ENCODE measurements at places on chromosomes 12 and 14. TPM values are rescaled to one million over a fixed set of nuclear protein-coding genes. Genes with fewer than 3 reads are reported as not detected.
A peak's percentile ranks its signal among the peaks of the same experiment; 100 is the strongest.

DNA sequence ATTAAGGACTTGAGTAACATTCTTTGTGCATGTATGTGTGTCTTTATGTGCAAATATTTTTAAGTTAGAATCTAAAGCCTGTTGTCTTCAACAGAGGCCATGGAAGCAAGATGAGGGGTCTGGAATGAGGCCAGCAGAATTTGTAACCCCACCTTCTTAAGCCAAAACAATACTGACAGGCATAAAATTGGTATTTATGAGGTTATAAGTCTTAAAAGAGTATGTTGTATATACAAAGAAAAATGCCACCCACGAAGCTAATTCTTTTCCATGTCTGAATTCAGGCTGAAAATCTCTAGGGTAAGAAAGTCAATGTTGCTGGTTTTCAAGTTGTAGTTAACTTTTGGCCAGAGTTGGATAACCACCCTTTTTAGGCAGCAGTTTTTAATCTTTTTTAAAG is 86.2 kb upstream of the TMTC1 start:
- no peak for DNase-seq
- H3K4me1 ChIP-seq: no peaks in the 10 kb centered on the region
- H3K36me3 ChIP-seq: no peaks in the 10 kb centered on the region
- H3K4me3 ChIP-seq: no peak overlapping the region
- no peaks in the 10 kb centered on the region for H3K27me3 ChIP-seq

- H3K27ac ChIP-seq: no peak overlapping the region
- no peak overlapping the region for H3K4me3 ChIP-seq
- peaks cover 78% of the 10 kb centered on the region for H3K36me3 ChIP-seq
- no peaks in the 10 kb centered on the region for H3K27me3 ChIP-seq
Observed at GRCh38 chr12:47801170-47801903, 18.4 kb downstream of the HDAC7 start.

DNA sequence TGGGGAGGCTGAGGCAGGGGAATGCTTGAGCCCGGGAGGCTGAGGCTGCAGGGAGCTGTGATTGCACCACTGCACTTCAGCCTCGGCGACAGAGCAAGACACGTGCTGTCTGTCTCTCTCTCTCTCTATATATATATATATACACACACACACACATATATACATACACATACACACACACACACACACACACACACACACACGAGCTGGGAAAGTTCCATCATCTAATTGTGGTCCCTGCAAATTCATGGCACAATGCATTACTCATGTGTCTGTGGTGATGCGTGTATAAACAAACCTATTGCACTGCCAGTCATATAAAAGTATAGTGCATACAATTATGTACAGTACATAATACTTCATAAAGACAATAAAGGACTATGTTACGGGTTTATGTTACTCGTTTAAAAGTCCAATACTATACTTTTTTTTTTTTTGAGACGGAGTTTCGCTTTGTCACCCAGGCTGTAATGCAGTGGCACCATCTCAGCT is 36.6 kb downstream of the WDR89 start:
- H3K36me3 ChIP-seq: peaks cover 14% of the 10 kb centered on the region
- no peak overlapping the region for H3K27ac ChIP-seq
- H3K27me3 ChIP-seq: no peaks in the 10 kb centered on the region
- H3K4me1 ChIP-seq: no peaks in the 10 kb centered on the region

DNA sequence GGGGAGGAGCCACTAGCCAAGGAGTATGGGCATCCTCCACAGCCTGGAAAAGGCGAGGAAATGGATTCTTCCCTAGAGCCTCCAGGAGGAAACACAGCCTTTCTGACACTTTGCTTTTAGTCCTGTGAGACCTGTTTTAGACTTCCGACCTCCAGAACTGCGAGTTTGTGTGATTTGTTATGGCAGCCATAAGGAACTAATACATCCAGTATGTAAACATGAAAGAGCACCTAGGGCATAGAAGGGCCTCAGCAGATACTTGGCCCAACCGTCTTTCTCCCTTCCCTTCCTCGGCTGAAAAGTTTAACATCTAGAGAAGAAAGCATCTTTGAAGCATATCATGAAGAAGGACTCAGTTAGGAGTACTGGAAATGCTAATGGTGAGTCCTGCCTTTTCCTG is 3.6 kb downstream of the HIP1R start:
- H3K4me3 ChIP-seq: no peak overlapping the region
- peaks cover 16% of the 10 kb centered on the region for H3K27me3 ChIP-seq
- no peak overlapping the region for H3K27ac ChIP-seq
- no peaks in the 10 kb centered on the region for H3K36me3 ChIP-seq

DNA sequence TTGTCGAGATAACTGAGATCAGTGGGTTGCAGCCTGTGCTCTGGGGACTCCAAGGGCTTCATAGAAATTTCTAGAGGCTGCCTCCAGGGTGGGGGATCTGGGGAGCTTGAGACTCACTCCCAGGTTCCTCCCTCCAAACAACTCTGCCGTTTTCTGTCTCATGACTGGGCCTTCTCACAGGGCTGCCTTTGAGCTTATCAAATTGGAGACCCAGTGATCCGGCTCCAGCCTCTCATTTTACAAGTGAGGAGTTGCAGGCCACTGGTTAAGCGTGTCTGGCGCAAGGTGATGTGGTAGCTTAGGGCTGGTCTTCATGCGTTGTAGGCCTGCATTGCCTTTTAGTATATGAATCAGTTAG is 85.8 kb downstream of the SLC25A47 start:
- H3K27ac ChIP-seq: no peak overlapping the region
- no peak overlapping the region for H3K4me3 ChIP-seq
- no peak for DNase-seq
- H3K36me3 ChIP-seq: no peaks in the 10 kb centered on the region
- H3K27me3 ChIP-seq: no peaks in the 10 kb centered on the region

GRCh38 chr12:123929946-123930583 is 42.6 kb downstream of the CCDC92 start:
- H3K27ac ChIP-seq: no peak overlapping the region
- no peaks in the 10 kb centered on the region for H3K36me3 ChIP-seq
- no peaks in the 10 kb centered on the region for H3K27me3 ChIP-seq
- H3K4me1 ChIP-seq: no peaks in the 10 kb centered on the region
- DNase-seq: no peak
- H3K4me3 ChIP-seq: no peak overlapping the region

GRCh38 chr12:49865109-49865781 is 22.3 kb upstream of the BCDIN3D start:
- no peaks in the 10 kb centered on the region for H3K36me3 ChIP-seq
- H3K27ac ChIP-seq: no peak overlapping the region
- peak; percentile 38 for DNase-seq
- H3K27me3 ChIP-seq: no peaks in the 10 kb centered on the region

- H3K36me3 ChIP-seq: no peaks in the 10 kb centered on the region
- H3K27me3 ChIP-seq: no peaks in the 10 kb centered on the region
- DNase-seq: no peak
- no peak overlapping the region for H3K27ac ChIP-seq
Observed at GRCh38 chr12:38144049-38144448, 172.5 kb upstream of the ALG10B start.

GRCh38 chr14:20555845-20556244 is 5.0 kb downstream of the RNASE9 start:
- peaks cover 9% of the 10 kb centered on the region for H3K4me1 ChIP-seq
- no peak for DNase-seq
- H3K27me3 ChIP-seq: no peaks in the 10 kb centered on the region
- no peak overlapping the region for H3K4me3 ChIP-seq
- no peak overlapping the region for H3K27ac ChIP-seq
- H3K36me3 ChIP-seq: no peaks in the 10 kb centered on the region

GRCh38 chr12:107439026-107439738 is 246.4 kb upstream of the PWP1 start:
- no peak overlapping the region for H3K4me3 ChIP-seq
- H3K27me3 ChIP-seq: no peaks in the 10 kb centered on the region
- DNase-seq: peak; percentile 64
- no peak overlapping the region for H3K27ac ChIP-seq
- no peaks in the 10 kb centered on the region for H3K36me3 ChIP-seq
- H3K4me1 ChIP-seq: no peaks in the 10 kb centered on the region

DNA sequence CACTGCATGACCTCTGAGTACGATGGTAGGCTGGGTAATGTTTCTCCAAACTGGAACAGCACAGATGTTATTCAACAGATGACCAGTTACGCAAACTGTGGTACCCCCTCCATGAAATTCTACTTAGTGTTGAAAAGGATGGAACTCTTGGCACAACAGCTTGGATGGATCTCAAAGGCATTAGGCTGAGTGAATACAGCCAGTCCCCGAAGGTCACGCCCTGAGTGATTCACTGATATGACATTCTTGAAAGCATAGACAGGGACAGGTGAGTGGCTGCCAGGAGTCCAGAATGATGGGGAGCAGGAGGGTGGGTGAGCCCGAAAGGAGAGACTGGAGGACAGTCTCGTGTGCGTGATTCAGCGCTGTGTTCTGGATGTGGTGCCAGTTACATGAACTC is 187.5 kb upstream of the TMEM132C start:
- H3K36me3 ChIP-seq: no peaks in the 10 kb centered on the region
- H3K4me3 ChIP-seq: no peak overlapping the region
- no peak overlapping the region for H3K27ac ChIP-seq
- no peaks in the 10 kb centered on the region for H3K4me1 ChIP-seq
- no peak for DNase-seq

Gene KLRD1
- total RNA-seq: 0.59 TPM

Gene DEGS2
- total RNA-seq: 0.99 TPM

Gene IRAK3
- total RNA-seq: 0.53 TPM

Gene MAP1LC3B2
- total RNA-seq: 0.80 TPM

Gene SFSWAP
- 51.0 TPM for total RNA-seq

Data from endodermal cell (in vitro differentiated cells).